Epithelial cell of prostate (primary cell): ENCODE measurements at places on chromosomes 16 and 17.

GRCh38 chr17:39626171-39627046 lies at the start of gene PPP1R1B:
PPP1R1B (plus strand) TSS chr17:39626952; CDS start chr17:39627393, 441 bp downstream.
- DNase-seq = no peak

DNA sequence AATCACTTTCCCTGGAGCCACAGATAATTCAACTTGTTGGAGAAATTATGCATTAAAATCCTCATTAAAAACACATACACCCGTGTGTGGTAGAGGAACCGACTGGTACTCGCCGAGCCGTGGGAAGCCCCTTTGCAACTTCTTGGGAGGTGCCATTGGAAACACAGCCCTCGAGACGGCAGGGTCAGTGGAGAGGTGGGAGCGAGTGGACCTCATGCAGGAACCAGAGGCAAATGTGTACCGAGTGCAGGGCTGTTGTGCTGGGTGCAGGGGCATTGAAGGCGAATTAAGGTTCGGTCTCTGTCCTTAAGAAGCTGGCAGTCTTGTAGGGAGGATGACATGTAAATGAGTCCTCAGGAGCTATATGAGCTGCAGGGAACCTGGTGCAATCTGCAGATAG lies 318.3 kb downstream of the CPPED1 start:
- no peak for DNase-seq

- no peak for DNase-seq
These were observed 9.6 kb upstream of the SPN start for GRCh38 chr16:29653471-29653870.

- DNase-seq = no peak
These were observed 200.5 kb upstream of the ASIC2 start for GRCh38 chr17:33493566-33493965.

GRCh38 chr16:84292011-84292410 lies 2.7 kb upstream of the WFDC1 start:
- no peak for DNase-seq

GRCh38 chr17:4006745-4007211 lies 42.5 kb upstream of the ATP2A3 start:
- no peak for DNase-seq

DNA sequence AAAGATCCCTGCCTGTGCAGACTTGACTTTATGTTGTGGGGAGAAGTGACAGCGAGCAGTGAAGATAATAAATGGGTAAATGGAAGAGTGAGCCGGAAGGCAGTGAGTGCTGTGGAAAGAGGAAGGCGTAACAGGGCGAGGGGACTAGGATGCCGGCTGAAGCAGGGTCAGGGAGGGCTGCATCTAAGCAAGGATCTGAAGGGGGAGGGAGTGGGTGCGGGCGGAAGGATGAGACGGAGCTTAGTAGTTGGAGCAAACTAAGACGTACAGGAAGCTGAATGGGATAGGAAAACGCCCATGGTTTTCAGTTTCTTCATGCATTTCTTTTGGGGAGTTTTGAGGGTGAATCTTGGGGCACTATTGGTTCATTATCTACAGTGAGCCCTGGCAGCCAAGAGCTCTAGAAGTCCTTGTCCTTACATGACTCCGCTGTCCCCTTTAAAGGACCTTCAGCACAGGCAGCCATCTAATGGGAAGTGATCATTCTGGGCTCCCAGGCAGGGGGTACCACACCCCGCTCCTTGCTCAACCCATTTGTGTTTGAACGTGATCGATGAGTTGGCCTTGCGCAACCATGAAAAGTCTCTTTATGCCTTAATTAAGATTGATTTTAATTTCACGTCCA lies 10.4 kb upstream of the NAT9 start:
- no peak for DNase-seq

GRCh38 chr16:69267633-69268032 lies 43.5 kb upstream of the VPS4A start:
- no peak for DNase-seq

DNA sequence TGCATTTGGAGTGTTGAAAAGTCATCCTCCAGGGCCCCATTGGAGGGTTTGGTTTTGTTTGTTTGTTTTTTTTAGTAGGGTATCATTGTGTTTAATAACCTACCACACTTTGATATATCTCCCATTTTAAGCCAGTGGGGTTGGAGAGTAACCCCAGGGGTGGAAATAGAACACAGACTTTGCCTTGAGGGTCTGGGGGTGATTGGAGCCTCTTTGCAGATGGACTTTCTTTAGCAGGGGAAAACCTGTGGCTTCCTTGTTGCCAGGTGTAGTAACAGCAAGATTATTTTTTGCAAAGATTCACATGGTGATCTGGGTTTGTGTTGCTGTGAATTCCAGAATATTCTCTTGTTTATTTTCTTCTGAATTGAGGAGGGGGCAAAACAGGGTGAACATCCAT lies 1.5 kb downstream of the ABCC1 start:
- DNase-seq = no peak

- DNase-seq = no peak
These were observed 92.4 kb downstream of the YPEL2 start for GRCh38 chr17:59423903-59424302.

DNA sequence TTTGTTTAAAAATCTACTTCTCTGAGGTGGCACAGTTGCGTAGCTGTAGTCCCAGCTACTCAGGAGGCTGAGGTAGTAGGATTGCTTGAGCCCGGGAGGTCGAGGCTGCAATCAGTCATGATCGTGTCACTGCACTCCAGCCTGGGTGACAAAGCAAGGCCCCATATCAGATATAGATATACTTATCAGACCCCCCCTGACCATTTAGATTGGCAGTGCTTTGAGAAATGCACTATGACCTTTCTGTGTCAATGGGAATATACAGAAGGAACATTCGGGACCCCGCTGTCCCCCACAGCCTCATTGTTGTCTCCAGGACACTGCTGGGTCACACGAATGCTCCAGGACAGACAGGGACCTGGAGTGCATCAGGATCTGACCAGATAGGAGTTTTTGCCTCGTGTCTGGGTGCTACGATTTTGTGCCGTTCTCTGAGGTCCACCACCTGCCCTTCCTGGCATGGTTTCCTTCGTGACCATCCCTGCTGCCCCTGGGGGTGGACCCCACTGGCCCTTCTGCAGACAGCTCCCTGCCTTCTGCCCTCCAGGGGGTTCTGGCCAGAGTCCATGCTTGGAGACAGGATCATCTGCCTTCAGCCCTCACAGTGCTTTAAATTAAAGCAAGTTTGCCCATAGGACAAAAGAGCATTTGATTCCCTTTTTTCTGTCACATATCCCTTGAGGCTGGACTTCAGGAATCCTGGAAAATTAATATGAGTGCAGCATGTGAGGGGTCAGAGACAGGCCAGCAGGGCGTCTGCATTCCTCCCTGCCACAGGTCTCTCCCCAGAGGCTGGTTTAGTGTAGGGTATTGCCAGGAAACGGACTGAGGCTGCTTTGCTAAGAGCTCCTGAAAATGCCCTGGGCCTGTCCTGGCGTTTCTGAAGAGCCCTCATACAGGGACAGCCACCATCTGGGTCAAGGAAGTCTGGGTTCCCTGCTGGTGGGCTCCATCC lies 19.3 kb downstream of the PLD6 start:
- no peak for DNase-seq

DNA sequence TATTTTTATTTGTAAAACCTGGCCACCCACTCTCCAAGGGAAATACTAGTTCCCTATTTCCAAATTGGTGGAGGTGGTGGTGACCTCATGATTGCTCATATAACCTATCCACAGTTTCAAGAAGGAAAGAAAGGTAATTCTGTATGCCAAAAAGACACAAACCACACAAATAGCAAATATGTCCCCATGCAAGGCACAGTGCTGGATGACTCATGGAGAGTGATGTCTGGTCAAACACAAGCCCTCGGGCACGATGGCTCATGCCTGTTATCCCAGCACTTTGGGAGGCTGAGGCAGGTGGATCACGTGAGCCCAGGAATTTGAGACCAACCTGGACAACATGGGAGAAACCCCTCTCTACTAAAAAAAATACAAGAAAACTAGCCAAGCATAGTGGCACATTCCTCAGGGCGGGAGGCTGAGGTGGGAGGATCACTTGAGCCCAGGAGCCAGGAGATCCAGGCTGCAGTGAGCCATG lies 64.2 kb downstream of the GNA13 start:
- DNase-seq = peak; percentile 83

DNA sequence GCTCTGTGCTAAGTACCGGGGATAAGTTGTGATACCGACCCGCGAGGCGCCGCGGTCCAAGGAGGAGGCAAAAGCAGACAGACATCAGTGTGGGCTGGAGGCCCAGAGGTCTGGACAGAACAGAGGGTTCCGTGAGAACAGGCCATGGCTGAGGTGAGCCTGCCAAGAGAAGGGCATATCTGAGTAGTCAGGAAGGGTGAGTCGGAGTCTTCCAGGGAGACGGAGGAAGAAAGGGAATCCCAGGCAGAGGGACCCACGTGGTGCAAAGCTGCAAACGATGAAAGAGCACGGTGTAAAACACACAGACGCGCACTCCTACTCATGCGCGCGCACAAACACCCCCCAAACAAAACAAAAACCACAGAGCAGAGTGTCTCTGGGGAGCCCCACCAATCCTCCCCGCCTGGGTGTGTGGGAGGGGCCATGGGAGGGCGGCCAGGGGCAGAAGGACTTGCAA lies 18.1 kb downstream of the RHBDL3 start:
- no peak for DNase-seq

DNA sequence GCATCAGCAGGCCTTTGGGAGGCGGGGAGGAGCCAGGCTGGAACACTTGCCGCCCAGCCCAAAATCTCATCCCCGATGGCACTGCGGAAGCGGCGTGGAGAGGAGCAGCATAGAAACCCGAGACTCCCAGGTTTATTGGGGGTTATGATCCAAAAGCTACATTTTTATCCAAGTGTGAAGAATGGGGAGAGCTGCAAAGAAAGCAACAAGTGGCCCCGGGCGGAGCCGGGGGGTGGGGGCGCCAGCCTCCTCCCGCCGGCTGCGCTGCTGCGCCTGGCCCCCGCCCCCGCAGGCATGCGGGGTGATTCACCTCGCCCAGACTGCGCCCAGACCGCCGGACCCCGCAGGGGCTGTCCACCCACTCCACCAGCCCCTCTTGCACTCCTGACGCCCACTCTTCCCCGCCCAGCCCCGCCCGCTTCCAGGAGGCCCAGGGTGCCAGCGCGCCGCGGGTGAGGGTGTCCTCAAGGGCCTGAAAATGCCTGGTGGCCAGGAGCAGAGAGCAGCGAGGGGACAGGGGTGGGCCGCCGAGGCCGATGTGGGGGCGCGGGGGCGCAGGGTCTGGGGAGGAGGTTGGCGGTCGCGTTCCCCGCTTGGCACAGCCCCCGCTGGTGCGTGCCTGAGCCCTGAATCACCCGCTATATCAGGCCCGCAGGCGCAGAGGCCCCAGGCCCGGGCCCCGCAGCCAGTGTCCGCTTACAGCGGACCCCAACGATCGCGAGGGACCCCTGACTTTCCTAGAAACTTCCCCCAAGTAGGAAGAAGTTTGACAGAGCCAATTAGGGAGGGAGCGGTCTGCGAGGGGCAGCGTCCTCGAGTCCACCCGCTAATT lies 1.3 kb downstream of the CAVIN1 start:
- DNase-seq = no peak

DNA sequence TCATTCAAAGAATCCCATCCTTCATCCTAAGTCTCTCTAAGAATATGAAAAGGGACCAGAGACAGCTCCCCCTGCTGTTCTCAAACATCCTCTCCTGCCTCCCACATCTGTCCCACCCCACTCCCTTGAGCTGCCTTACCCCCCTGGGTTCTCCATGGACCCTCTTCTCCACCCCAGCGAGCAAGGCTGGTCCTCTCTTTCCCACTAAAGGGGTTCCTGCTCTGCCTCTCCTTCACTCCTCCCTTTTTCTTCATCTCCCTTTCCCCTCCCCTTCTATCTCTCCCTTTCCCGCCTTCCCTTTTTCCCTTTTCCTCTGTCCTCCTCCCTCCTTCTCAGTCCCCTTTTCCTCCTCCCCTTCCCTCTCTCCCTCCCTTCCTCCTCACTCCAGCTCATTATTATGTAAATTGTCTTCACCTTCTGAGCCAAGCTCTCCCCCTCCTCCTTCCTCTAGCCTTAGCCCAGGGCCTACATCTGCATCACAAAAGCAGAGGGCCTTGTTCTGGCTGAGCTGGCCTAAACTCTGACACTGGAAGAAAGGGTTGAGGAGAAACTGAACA lies 90.0 kb downstream of the GNAO1 start:
- no peak for DNase-seq

DNA sequence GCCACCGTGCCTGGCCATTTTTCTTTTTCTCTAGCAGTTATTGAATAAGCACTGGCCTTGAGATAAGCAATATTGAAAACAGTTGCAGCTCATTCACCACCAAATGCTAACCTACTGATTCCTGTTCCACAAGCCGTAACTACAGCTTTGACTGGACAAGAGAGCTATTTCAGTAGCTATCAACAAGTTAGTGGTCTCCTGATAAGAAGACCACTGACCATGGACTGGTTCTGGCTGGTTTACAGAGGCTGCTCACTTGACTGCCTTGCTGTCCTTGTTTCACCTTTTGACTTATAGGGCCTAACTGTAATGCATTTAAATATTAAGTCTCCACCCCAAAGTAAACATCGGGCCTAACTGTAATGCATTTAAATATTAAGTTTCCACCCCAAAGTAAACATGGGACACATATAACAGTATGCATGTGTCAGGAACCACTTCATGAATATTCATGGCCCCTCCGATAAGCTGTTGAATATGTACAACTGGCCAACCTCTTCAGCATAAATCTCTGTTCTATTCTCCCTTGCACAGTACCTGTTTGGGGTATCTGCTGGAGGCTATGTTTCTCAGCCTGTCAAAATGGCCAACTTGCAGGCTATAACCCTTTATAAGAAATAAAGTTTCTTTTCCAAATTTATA lies 94.1 kb downstream of the USP32 start:
- DNase-seq = no peak
